ENCODE measurements at places on chromosomes 12 and 14. TPM values are rescaled to one million over a fixed set of nuclear protein-coding genes. Genes with fewer than 3 reads are reported as not detected.

DNA sequence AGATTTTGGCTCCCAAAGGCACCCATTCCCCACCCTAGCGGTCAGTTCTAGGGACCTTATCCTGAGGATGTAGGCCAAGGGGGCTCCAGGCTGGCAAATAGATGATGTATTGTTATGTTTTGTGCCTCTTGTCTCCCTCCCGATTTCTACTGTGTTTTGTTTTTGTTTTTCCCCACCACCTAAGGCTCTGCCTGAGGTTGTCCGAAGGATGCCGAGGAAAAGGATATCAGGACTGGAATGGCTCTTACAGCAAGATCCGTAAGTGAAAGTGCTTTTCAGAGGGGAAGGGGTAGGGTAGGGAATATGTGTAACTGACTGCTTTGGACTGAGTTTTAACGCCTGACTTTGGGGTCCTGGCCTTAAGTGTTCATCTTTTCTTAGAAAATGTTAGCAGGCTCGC is 6.6 kb downstream of the FOXG1 start:
- H3K27ac ChIP-seq, result no peak overlapping the region
- no peak for DNase-seq
- no peak overlapping the region for H3K4me3 ChIP-seq
- peaks cover 15% of the 10 kb centered on the region for H3K27me3 ChIP-seq
- no peaks in the 10 kb centered on the region for H3K4me1 ChIP-seq

DNA sequence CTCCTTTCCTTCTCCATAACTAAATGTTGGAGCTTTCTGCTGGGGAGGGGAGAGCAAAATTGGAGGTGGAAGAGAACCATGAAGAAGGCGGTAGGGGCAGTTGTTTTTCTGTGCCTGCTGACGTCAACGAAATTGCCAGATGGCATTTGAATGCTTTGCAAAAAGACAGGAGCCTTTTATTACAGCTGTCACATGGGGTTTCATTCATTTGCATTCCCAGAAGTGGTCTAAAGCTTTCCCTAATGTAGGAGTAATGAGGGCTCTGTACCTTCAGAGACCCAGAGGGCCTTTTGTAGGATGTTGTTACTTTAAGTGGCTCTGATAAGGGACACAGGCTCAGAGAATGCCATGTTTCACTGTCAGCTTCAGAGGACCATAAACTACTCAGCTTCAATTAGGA is 107.1 kb upstream of the SLCO1C1 start:
- H3K4me3 ChIP-seq, result no peak overlapping the region
- H3K27ac ChIP-seq, result no peak overlapping the region
- no peaks in the 10 kb centered on the region for H3K36me3 ChIP-seq
- no peak for DNase-seq
- H3K27me3 ChIP-seq, result no peaks in the 10 kb centered on the region

GRCh38 chr14:50373959-50374358 is 22.7 kb downstream of the CDKL1 start:
- no peak overlapping the region for H3K27ac ChIP-seq
- DNase-seq, result no peak
- H3K36me3 ChIP-seq, result no peaks in the 10 kb centered on the region
- H3K27me3 ChIP-seq, result no peaks in the 10 kb centered on the region
- H3K4me1 ChIP-seq, result no peaks in the 10 kb centered on the region

DNA sequence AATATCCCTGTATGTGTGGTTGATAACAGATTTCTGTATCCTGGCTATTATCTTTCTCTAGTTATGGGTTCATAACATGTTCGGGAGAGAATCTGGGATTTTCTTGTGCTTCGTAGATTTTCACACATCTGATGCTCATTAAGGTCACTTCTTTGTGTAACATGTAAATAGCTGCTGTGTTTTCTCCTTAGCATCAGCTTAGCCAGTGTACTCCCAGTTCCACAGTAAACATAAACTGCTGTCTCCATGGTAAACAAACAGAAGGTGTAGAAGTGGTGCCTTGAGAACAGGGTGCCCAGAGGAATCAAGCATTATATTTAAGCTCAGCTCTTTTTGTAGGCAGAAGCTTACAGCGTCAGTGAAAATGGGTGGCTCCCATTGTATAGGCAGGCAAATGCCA is 88.0 kb downstream of the ANO6 start:
- no peaks in the 10 kb centered on the region for H3K27me3 ChIP-seq
- no peaks in the 10 kb centered on the region for H3K4me1 ChIP-seq
- DNase-seq, result no peak
- no peaks in the 10 kb centered on the region for H3K36me3 ChIP-seq
- H3K4me3 ChIP-seq, result no peak overlapping the region
- H3K27ac ChIP-seq, result no peak overlapping the region

DNA sequence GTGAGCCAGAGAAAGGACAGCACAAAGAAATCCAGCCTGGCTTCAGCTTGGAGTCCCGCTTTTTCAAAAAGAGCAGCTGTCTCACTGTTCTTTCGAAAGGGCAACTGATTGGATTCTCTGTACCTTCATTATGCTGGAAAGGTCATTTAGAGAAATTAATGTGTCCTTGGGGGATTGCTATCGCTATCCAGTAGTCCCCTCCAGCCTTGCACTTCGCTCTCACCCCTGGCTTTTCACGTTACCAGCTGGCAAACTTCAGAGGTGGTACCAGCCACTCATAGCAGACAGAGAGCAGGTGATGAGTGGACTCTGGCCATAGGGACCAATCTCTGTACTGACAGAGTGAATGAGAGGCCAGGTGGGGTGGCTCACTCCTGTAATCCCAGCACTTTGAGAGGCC is 11.8 kb upstream of the NUAK1 start:
- no peak overlapping the region for H3K4me3 ChIP-seq
- no peak for DNase-seq
- H3K27ac ChIP-seq, result no peak overlapping the region
- no peaks in the 10 kb centered on the region for H3K27me3 ChIP-seq
- H3K36me3 ChIP-seq, result no peaks in the 10 kb centered on the region
- H3K4me1 ChIP-seq, result no peaks in the 10 kb centered on the region

GRCh38 chr14:55803873-55804553 is 224.0 kb downstream of the KTN1 start:
- H3K4me3 ChIP-seq, result no peak overlapping the region
- DNase-seq, result no peak
- H3K27me3 ChIP-seq, result no peaks in the 10 kb centered on the region
- H3K36me3 ChIP-seq, result no peaks in the 10 kb centered on the region
- no peaks in the 10 kb centered on the region for H3K4me1 ChIP-seq
- no peak overlapping the region for H3K27ac ChIP-seq

- H3K4me1 ChIP-seq, result no peaks in the 10 kb centered on the region
- peak overlapping the region; percentile 17 for H3K4me3 ChIP-seq
- H3K27ac ChIP-seq, result no peak overlapping the region
- DNase-seq, result no peak
- H3K36me3 ChIP-seq, result no peaks in the 10 kb centered on the region
- H3K27me3 ChIP-seq, result no peaks in the 10 kb centered on the region
Observed at GRCh38 chr14:96423446-96424108, 31.6 kb downstream of the AK7 start.

GRCh38 chr12:58066296-58066695 is 124.9 kb downstream of the ATP23 start:
- no peak for DNase-seq
- no peak overlapping the region for H3K27ac ChIP-seq
- no peaks in the 10 kb centered on the region for H3K4me1 ChIP-seq
- no peaks in the 10 kb centered on the region for H3K36me3 ChIP-seq

GRCh38 chr12:87086118-87086891 is 830.1 kb upstream of the MGAT4C start:
- no peaks in the 10 kb centered on the region for H3K4me1 ChIP-seq
- H3K36me3 ChIP-seq, result no peaks in the 10 kb centered on the region
- H3K27me3 ChIP-seq, result no peaks in the 10 kb centered on the region
- H3K4me3 ChIP-seq, result no peak overlapping the region

GRCh38 chr12:66945189-66945817 is 266.4 kb upstream of the GRIP1 start:
- DNase-seq, result no peak
- no peaks in the 10 kb centered on the region for H3K36me3 ChIP-seq
- no peak overlapping the region for H3K4me3 ChIP-seq
- H3K4me1 ChIP-seq, result no peaks in the 10 kb centered on the region
- H3K27ac ChIP-seq, result no peak overlapping the region
- H3K27me3 ChIP-seq, result no peaks in the 10 kb centered on the region

DNA sequence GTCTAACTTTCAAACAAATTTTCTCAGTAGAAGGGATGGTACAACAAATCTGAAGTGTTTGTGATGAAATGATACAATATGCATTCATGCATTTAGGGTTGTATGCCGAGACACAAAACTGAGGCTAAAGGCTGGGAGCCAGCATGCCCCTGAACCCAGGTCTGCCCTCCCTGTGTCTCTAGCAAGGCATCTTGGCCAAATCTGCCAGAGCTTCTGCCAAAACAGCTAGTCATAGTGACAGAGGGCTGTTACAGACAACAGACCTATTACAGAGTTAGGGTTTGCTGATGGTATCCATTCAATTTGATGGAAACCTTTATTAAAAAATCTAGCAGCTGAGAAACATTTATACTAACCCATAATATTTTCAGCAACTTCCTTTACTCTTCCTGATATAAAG is 11.3 kb upstream of the CHPT1 start:
- H3K4me3 ChIP-seq, result no peak overlapping the region
- H3K4me1 ChIP-seq, result no peaks in the 10 kb centered on the region
- no peaks in the 10 kb centered on the region for H3K36me3 ChIP-seq
- no peak for DNase-seq
- H3K27ac ChIP-seq, result no peak overlapping the region
- H3K27me3 ChIP-seq, result no peaks in the 10 kb centered on the region

DNA sequence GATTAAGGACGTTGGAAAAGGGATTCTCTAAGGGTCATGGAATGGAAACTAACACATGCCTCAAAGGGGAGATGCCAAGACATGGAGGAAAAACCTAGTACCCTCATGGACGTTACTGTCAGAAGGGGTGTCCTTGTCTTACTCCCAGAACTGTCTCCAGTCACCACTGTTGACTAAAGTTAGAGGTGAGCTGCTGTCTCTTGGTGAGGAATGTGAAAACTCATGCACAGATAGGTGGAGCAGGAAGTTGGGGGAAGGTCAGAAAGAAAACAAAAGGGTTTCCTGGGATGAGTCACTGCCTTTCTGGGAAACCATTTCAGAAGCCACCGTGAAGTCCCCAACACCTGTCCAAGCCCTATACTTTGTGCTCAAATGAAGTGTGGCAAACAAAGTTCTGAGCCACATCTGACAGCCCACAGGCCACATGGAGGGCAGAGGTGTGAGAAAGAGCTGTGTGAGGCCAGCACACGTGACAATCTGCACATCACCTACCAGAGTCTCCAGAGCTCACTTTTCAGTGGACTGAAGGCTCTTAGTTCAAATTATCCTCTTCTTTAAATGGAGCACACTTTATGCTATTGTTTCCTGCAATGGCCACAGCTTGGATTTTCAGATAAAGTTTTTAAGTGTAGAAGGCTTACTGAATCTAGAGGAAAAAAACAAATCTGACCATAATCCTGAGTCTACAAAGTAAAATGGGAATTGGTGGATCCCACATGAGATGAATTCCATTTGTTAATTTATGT is 92.9 kb upstream of the EGLN3 start:
- H3K36me3 ChIP-seq, result no peaks in the 10 kb centered on the region
- H3K4me3 ChIP-seq, result no peak overlapping the region
- no peaks in the 10 kb centered on the region for H3K4me1 ChIP-seq

DNA sequence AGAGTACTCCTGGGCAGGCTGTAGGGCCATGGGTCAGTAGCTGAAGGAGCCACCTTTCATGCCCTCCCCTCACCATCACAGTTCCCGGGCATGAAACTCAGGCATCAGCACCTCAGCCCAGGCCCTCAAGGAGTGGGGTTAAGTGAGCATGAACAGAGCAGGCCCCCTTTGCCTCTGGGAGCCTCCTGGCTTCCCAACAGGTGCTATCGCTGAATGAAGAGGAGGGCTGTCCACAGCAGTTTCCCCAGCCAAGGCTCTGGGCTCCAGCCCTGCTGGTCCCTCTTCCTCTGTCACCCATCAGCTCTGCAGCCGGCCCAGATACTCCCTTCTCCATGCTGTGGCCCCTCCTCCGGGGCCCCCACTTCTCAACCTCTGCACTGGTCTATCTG is 184.3 kb downstream of the ZFP36L1 start:
- no peak for DNase-seq
- H3K36me3 ChIP-seq, result no peaks in the 10 kb centered on the region
- H3K4me3 ChIP-seq, result no peak overlapping the region

GRCh38 chr14:74609721-74610120 is 2.3 kb downstream of the LTBP2 start:
- H3K27me3 ChIP-seq, result peaks cover 8% of the 10 kb centered on the region
- H3K27ac ChIP-seq, result no peak overlapping the region
- H3K36me3 ChIP-seq, result no peaks in the 10 kb centered on the region
- no peak for DNase-seq

The SNAPC1 gene
- 1.7 TPM for total RNA-seq

The PPP1R36 gene
- not detected for total RNA-seq

The YLPM1 gene
- total RNA-seq, result 61.5 TPM

The GUCY2C gene
- 25.6 TPM for total RNA-seq

The CYP46A1 gene
- not detected for total RNA-seq

The FGF6 gene
- not detected for total RNA-seq

The SCNN1A gene
- 275 TPM for total RNA-seq

The MYBPC1 gene
- 141 TPM for total RNA-seq

The SLC10A1 gene
- not detected for total RNA-seq

Measured in Peyer's patch (tissue), 4 donors.